ENCODE measurements at places on chromosomes 5 and 9. TPM values are rescaled to one million over a fixed set of nuclear protein-coding genes. Genes with fewer than 3 reads are reported as not detected.

The OXCT1 gene
- total RNA-seq: 9.6 TPM

The LSM11 gene
- 3.0 TPM for total RNA-seq

The FGF1 gene
- total RNA-seq: 0.03 TPM

The GPRIN1 gene
- total RNA-seq: 19.9 TPM

The KIF12 gene
- 1.0 TPM for total RNA-seq

The ITGA2 gene
- not detected for total RNA-seq

The SLCO6A1 gene
- not detected for total RNA-seq

The IFNA13 gene
- not detected for total RNA-seq

The PCDHGA7 gene
- not detected for total RNA-seq

The ZNF618 gene
- total RNA-seq: 3.8 TPM

The ANKRD31 gene
- 2.8 TPM for total RNA-seq

The CHSY3 gene
- total RNA-seq: not detected

The AHRR gene
- total RNA-seq: 0.24 TPM

The ENC1 gene
- total RNA-seq: 59.3 TPM

The TAF11L10 gene
- not detected for total RNA-seq
